Stimulated activated CD8-positive, alpha-beta memory T cell treated with anti-CD3 and anti-CD28 coated beads, Interleukin-15, amount 100 ng/mL, for 24 hours (primary cell): ENCODE measurements at places on chromosomes 3 and 15.
A peak's percentile ranks its signal among the peaks of the same experiment; 100 is the strongest.

GRCh38 chr15:74777769-74778598, 3.9 kb upstream of the CSK start:
- DNase-seq: no peak

- no peak for DNase-seq
Observed at GRCh38 chr15:81270781-81271491, 53.0 kb downstream of the STARD5 start.

DNA sequence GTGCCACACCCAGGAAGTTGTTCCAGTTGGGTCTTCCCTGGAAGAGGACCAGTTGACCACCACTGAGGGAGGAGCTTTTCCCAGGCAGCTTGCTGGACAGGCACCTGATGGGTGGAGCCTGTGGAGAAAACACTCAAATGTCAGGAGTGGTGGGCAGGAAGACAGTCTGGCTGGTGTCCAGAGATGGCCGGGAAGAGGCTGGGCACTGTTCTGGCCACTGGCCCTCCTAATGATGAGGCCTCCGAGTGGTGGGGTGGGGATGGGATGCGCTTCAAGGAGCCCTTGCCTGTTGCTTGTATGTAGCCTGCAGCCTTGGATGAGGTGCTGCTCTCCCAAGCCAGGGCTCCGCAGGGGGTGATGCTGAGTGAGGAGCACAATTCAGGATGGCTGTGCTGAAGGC, 12.3 kb downstream of the PLEKHO2 start:
- DNase-seq: no peak

GRCh38 chr3:188947401-188948280, 224.1 kb upstream of the TPRG1 start:
- no peak for DNase-seq

GRCh38 chr3:134737516-134737915, 57.5 kb upstream of the EPHB1 start:
- DNase-seq: no peak

DNA sequence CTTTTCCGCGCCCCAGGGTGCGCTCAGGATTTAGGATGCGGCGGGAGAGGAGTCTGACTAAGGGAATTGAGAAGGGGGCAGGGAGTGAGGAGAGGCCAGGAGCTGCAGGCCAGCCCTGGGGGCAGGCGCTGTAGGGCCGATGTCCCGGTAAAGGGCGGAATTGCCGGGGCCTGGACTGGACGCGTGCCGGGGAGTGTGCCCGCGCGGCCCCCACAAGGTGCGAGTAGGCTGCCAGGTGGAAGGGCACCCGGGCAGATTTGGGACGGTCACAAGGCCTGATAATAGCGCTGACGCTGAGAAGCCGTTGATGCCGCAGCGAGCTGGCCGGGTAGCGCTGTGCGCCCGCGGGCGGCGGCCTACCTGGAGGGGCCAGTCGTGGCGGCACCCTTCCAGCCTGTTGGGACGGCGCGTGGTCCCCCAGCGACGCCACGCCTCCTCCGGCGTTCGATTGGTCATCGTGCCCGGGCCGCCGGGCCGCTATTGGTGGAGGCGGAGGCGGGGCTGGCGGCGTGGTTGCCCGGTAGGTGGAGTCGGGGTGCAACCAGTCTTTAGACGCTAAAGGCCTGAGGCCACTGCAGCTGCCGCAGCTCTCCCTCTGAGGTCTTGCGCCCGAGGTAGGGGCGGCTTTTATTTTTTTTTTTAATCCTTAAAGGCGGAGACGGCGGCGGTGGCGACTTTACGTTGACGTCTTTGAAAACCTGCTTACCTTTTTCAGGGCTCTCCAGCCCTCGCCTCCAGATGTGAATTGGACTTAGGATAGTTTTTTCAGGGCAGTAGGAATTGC, 903 bp downstream of the SLC25A38 start:
- peak; percentile 89 for DNase-seq

- DNase-seq: no peak
Observed at GRCh38 chr3:2872884-2873283, 237.3 kb downstream of the IL5RA start.

DNA sequence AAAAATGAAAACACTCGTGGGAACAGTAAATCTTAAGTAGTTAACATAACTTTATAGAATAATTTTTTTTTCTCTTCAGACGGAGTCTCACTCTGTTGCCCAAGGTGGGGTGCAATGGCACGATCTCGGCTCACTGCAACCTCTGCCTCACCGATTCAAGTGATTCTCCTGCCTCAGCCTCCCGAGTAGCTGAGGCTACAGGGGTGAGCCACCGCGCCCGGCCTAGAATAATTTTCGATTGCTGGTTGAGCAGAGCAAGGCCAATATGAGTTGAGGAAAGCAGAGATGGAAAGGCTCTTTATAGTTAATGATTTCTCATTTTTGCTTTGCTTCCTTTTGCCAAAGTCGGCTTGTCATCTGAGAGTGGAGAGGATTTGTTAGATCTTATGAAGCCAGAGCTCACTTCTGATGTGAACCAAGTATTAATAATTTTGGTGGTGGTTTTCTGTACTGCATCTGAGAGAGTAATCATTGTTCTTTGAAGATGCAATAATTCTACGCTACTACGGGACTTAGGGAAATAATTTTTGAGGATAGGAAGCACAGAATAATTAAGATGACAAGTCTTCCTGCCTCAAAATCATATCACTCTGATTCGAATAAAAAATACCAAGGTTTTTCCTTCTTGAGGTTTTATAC, 1.6 kb upstream of the GOLM2 start:
- DNase-seq: no peak

GRCh38 chr3:64290161-64290560, 64.9 kb upstream of the PRICKLE2 start:
- no peak for DNase-seq

DNA sequence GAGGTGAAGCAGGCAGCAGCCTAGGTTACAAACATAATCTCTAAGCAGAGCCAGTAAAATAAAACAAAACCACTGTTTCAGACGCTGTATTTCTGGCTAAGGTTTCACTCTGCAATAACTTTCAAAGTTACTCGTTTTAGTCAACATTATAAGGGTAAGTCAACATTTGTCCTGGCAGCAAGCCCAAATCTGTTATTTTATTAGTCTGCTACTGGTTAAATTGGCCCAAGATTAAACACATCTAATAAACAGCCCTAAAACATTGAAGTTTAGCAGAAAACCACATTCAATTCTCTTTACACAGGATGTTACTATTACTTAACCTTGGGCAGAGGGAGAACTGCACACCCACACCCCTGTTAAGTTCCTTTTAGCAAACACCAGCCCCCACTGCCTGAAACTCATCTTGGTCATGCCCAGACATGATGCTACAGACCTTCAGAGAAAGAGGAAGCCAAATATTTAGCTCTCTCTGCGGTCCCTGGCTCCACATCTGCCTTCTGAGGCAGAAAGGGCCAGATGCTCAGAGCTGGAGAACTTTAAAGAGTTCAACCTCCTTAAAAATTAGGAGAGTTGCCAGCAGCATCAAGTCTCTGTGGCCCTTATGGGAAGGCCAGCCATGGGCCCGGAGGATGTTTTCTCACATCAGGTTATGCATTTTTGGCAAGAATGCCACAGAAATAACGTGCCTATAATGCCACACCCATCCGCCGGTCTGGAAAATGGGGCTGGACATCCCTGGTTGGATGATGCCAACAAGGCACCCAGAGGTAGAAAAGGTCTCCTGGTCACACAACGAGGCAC, 17.9 kb downstream of the ARHGEF3 start:
- no peak for DNase-seq

DNA sequence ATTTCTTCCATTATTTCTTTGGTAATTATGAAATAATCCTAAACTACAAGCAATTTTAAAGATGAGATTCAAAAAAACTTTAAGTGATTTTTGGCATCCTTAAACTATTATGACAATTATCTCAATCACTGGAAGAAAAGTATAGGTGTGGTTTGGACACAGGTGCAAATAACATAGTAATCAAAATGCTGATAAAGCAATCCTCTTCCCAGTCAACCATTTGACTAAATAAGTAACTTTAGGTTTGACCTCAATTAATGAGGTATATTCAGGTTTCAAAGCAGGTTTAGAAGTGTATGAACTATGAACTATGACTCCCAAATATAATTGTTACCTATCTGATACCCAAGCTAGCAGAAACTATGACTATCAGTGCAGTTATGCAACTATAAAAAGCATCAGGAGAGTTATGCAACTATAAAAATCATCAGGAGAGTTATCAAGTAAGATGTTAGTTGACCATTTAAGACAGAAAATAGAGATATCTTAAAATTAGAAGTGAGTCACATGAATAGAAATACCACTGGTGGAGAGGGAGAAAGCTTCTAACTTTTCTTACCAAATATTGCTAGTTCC, 8.9 kb upstream of the CNTN3 start:
- DNase-seq: no peak

GRCh38 chr15:42728560-42728959, 8.4 kb downstream of the CDAN1 start:
- DNase-seq: no peak

GRCh38 chr3:130491431-130491830, 25.5 kb upstream of the COL6A6 start:
- no peak for DNase-seq

GRCh38 chr15:62069551-62069950, 2.8 kb downstream of the C2CD4A start:
- DNase-seq: no peak

- no peak for DNase-seq
Observed at GRCh38 chr3:77195766-77196545, 156.1 kb downstream of the ROBO2 start.

GRCh38 chr15:72358650-72359171, 17.1 kb downstream of the HEXA start:
- DNase-seq: no peak

GRCh38 chr3:113626503-113627371, 69.7 kb downstream of the USF3 start:
- DNase-seq: no peak

- DNase-seq: no peak
Observed at GRCh38 chr3:38327335-38328009, 19.1 kb upstream of the XYLB start.

GRCh38 chr15:101810456-101810855, 1.5 kb upstream of the OR4F15 start:
- no peak for DNase-seq

GRCh38 chr15:27222479-27222878, 251.5 kb downstream of the GABRG3 start:
- DNase-seq: no peak

GRCh38 chr15:74535388-74536084, 5.5 kb upstream of the ARID3B start:
- no peak for DNase-seq

DNA sequence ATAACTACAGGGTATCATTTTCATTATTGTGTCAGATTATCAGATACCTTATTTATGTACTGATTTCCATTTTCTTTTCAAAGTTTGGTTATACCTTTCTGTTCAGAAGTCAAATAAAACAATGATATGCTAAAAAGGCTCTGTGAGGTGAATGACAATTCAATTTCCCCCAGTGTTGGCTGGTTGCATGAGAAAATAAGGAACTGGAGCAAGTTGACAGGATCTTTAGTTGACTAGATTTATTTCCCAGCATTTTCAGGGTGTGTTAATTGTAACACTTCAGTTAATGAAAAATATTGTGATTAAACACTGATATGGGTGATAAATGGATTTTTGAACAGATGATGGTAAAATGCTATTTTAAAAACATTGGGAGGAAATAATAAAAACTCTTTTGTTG, 122.8 kb upstream of the FAM3D start:
- DNase-seq: no peak

GRCh38 chr3:62366126-62366484, 7.2 kb downstream of the FEZF2 start:
- no peak for DNase-seq

GRCh38 chr3:162491952-162492351, 995.3 kb downstream of the OTOL1 start:
- no peak for DNase-seq

DNA sequence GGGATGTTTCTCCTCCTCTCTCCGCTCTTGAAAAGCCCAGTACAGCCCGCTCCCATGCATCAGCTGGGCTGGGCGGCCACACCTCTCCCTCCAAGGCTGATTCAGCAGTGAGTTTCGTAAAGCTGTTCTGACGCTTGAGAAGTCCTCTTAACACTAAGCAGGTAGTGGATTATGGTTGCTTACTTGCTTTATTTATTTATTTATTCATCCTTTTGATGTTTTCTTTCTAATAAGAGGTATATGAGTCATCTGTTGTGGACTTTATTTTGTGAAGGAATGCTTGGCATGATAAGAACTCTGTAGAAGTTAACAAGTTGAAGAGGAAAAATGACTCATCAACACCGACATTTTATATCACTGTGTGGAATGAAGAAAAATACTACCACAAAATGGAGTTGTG, 285.0 kb downstream of the SQOR start:
- DNase-seq: no peak

DNA sequence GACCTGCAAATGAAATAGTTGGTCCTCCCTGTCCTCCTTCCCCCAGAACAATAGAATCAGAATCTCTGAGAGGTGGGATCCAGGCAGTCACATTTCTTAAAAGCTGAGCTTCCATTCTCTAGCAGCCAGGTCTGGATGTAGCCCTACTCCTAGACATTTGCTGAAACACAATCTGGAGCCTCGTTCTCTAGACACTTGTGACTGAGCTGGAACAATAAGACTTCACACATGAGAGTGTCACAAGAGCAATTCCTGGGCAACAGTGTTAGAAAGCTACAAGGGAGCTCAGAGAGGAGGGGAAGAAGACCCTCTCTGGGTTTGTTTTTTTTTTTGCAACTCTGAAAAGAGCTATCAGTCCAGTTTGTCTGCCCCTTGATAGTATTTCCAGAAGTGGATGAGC, 14.5 kb downstream of the CORO2B start:
- no peak for DNase-seq

DNA sequence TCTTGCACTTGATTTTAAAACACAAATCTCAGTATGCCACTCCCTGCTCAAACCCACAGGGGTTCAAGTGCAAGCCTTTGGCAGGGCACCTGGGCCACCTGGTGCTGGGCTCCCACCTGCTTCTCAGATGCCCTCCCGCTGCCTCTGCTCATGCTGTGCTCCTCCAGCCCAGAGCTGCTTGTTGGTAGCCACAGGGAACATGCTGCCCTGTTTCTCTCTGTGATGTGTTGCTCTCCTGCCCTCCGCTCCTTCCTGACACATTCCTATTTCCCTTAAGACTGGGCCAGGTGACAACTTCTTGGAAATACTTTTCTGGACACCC, 27.1 kb upstream of the KY start:
- no peak for DNase-seq

DNA sequence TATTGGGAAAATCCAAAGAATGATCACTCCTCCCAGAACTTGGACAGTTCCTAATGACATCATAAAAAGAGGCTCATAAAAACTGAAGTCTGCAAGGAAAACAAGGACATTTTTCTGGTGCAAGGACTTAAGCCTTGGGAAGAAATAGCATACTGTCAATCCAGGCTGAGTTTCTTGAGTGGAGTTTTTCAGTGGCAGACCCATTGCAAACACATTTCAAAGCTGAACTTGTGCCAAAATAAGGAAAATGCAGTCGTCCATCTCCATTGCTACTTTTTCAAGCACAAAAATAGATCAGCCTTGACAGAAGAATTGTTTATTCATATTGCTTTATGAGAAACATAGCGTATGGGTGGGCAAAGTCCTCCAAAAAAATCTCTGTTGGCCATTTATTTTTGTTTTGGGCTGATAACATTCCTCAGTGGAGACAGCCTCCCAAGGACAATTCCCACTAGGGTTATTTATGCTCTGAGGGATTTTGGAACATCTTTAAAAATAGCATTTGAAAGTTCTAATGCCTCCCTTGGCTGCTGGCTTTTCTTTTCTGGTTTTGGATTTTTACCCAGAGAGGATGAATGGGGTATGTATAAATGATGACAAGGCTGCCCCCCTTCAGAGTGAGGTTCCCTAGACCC, 220.0 kb downstream of the CADPS start:
- DNase-seq: no peak

- DNase-seq: no peak
Observed at GRCh38 chr3:183312433-183312832, 59.4 kb downstream of the B3GNT5 start.

- no peak for DNase-seq
Observed at GRCh38 chr15:44603126-44603525, 60.3 kb downstream of the SPG11 start.

- no peak for DNase-seq
Observed at GRCh38 chr3:45953536-45953935, 10.3 kb downstream of the CXCR6 start.
